ENCODE measurements at places on chromosomes 3 and 15.

DNA sequence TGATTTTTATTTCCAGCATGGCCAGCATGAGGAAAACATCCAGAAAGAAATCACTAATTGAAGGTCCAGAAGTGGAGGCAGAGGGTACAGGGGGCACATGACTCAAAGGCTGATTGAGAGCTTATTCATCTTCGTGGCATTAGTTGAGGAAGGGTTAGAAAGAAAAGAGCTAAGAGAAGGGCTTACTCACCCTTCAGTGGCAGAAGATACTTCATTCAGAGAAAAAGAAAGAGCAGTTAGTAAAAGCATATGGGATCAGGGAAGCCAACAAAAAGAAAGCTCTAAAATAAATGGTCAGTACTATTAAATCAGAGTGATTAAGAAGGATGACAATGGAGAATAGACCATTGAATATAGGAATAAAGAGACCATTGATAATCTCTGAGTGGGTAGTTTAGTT lies 25.2 kb downstream of the GAP43 start:
- DNase-seq: no peak

DNA sequence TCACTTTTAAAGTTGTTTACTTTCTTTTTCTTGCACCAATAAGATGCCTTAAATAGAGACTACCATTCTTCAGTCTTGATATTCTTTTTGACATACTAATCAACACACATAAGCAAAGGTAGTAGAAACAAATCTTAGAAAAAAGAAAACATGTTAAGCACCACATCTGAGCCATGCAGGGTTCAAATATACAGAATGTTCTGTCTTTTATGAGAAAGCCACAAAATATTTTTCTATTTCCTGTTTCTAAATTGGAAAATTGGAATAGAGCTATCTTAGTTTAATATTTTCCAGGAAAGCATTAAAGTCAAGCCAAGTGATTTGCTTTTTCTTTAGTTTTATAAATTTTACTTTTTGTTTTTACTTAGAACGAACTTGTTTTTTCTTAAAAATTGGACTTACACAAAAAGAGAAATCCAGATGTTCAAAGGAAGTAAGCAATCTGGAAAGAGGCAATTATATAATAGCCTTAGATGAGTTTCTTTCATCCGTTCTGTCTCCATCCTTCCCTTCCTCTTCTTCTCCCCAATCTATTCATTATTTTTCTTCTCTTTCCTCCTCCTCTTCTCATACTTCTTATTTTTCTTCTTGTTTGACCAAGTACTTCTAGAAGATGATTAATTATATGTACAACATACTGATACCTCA lies 731.7 kb downstream of the SQOR start:
- no peak for DNase-seq

DNA sequence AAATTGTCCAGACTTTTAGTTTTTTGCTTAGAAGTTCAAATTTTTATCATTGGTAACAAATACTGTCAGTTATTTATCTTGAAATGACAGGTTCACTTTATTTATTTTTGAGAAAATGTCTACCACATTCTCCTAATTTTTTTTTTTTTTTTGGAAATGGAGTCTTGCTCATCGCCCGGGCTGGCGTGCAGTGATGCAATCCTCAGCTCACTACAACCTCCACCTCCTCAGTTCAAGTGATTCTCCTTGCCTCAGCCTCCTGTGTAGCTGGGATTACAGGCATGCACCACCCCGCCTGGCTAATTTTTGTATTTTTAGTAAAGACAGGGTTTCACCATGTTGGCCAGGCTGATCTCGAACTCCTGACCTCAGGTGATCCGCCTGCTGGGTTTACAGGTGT lies 16.1 kb upstream of the EBLN2 start:
- DNase-seq: no peak

- DNase-seq: no peak
Measured at GRCh38 chr3:51385621-51386091, 565 bp downstream of the MANF start.

DNA sequence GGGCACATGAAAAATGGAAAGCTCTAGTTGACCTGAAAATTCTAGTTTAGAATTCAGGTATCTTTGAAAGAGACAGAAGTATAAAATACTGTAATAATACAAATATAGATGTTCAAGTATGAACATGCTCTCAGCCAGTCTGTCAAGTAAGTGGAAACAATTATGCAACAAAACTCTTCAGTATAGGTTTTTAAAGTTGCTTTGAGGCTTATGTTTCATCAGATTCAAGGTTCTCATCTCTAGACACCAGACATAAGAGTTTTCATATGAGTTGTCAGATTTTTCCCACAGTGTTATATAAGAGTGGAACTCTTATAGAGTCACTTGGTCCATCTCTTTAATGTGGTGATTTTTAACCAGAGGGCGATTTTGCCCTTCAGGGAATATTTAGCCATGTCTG lies 22.0 kb downstream of the CMSS1 start:
- DNase-seq: no peak

GRCh38 chr3:188706599-188706998 lies 465.2 kb upstream of the TPRG1 start:
- no peak for DNase-seq

GRCh38 chr3:67468511-67468910 lies 185.9 kb downstream of the SUCLG2 start:
- DNase-seq: no peak

DNA sequence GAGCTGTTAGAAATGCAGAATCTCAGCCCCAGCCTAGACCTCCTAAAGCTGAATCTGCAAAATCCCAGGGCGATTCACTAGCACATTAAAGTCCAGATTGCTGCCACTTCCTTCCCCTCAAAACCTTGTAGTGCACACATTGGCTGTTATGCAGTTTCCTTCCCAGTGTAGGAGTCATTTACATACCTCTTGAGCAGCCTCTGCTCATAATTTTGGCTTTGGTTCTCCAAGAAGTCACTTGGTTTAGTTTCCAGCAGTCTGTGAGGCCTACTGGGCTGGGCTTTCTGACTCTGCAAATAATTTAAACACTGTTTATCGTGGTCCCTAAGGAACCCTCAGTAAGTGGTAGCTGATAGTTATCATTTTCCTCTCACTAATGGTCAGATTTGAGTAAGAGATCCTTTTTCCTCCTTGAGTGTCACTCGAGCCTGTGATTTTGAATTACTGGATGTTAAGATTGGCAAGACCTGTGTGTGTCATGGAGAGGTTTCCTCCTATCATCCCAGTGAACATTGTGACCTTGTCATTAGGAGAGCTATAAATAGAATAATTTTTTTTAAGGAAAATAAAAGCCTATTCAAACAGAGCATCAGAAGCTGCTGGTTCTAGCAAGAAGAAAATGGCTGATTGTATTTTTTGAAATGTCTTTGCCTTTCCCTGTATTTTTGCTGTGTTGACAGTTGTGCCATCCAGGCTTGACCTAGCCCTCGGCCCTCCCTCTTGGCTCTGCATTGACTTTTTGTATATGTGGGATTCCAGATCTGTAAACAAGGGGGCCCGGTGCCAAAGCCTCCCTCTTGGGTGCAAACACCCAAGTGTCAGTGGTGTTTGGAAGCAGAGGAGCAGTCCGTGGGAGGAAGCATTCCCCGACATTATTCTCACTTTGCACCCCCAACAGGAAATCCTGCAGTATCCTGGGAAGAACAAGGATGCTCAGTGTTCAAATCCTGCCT lies 134.8 kb upstream of the ANKRD28 start:
- no peak for DNase-seq

DNA sequence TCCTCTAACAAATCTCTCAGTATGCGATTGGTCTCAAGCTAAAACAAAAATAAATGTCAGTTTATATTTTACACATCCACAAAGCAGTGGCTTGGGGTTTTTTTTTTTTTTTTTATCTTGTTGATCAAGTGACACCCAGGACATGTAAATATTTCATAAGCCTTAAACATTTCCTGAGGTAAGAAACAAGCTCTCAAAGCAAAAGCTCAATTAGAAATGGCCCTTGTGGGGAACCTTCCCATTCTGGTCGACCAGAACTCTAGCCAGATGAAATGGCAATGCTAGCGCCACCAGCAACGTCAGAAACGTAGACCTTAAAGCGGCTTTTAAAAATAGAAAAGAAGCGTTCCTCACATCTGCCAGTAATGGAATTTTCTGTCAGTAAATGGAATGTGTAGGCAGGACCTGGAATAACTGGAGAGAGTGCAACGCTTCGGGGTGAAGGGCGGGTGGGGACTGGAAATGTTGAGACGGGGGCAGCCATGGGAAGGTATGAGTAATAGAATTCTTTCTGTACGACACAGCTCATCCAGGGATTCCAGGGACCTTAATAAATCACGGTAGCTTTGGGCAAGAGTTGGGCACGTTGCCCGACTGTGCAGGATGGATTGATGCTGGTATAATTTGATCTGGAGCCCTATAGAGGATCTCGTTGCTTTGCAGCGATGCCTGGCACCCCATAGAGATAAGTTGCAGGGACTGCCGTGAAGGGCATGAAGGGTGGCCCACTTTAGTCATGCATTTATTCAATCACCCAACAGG lies 44.4 kb downstream of the BTD start:
- DNase-seq: no peak

DNA sequence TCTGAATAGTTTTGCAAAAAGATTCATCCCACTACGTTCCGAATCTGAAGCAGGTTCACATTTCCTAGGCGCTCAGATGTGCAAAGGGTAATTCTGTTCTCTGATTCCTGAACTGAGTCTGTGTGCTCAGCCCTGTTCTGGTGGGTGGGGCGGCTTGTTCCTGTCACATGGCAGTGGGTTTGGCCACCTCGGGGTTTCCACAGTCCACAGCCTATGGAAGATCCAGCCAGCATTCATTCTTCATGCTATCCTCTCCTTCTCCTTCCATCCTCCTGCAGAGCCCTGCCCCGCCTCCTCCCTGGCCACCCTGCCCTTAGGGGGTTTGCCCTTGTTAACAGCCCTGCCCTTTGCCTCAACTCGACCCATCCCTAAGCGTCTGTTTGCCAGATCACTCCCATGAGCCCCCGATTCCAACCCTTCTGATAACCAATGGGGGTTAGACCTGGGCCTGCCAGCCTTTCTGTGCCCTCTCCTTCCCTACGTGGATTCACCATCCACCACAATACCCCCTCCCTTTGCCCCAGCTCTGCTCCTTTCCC lies 31.0 kb downstream of the PRR20G start:
- DNase-seq: no peak

DNA sequence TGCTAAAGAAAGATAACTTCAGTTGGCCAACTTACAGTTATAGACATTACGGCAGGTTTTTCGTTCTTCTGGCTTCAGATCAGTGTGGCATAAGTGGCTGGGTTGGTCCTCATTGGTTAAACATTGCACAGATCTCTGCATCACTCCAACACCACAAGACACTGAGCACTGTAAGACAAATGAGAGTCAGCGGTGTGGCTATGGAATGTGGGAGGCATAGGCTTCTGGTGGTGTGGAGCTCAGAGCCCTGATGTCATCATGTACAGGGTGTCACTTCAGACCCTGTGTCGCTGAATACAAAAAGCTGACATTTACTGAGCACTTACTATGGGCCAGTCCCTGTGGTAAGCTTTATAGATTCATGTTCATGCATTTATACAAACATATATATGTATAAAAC lies 146.0 kb downstream of the ADAMTS9 start:
- DNase-seq: no peak

DNA sequence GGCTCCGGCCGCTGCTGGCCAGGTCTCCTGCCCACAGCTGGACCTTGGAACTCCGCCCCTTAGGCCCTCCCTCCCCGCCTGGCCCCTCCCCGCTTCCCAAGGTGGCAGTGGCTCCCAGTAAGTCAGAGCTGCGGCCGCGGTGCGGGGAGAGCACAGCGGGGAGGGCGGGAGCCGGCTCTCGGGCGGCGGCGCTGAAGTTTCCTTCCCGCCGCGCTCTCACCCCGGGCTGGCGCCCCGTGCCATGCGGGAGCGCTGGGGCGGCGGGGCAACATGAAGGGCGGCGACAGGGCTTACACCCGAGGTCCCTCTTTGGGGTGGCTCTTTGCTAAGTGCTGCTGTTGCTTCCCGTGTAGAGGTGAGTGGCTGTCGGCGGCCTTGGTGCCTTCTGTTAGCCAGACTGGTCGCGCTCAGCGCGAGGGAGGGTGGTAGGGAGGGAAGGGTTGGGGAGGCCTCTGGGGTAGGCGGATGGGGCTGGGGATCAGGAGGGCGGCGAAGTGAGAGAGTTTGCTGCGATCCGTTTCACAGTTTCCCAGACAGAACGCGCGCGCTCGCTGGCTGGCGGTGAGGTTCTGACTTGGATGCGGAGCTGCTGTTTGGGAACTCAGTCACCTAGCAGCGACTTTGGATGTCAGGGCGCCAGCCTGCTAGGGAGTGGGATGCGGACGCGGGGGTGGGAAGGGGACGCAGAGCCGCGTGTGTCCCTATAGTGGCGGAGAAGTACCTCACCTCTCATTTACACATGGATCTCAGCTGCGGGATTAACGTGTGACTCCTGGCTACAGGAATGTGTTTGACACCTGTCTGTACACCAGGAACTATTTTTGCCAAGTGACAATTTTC lies 145.5 kb upstream of the UMPS start:
- no peak for DNase-seq

DNA sequence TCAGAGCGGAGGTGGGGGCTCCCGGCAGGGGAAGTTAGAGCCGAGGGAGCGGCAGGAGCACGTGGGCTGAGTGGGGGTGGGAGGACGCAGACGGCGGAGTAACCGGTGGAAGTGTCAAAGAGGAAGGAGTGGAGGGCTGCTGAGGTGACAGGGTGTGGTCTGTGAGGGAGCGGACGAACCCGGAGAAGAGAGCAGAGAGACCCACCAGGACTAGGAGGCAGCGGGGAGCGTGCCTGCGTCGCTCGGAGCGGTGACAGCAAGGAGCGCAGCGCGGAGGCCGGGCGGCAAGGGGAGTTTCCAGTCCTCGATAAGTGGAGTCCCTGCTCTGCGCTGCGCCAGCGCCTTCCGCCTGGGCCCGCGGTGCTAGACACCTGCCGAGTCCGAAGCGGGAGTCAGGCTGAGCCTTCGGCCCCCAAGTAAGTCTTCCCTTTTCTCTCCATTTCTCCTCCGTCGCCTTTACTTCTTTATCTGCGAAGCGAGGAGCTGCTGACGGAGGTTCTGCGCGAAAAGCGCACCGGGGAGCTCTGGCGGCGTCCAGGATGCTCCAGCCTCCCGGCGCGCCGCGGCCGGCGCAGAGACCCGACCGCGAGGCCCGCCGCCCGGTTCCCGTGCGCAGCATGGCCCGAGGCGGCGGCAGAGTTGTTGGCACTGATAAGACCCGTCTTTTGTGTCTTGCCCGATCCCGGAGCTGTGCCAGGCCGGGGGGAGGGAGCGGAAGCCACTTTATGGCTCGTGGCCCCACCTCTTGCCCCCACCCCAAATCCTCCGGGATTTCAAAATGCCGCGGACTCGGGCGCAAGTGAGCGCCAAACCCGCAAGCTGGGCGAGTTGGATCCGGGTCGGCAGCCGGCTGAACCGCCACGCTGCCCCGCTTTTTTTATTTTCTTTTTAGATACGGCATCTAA lies 533.0 kb upstream of the SEMA6D start:
- no peak for DNase-seq

DNA sequence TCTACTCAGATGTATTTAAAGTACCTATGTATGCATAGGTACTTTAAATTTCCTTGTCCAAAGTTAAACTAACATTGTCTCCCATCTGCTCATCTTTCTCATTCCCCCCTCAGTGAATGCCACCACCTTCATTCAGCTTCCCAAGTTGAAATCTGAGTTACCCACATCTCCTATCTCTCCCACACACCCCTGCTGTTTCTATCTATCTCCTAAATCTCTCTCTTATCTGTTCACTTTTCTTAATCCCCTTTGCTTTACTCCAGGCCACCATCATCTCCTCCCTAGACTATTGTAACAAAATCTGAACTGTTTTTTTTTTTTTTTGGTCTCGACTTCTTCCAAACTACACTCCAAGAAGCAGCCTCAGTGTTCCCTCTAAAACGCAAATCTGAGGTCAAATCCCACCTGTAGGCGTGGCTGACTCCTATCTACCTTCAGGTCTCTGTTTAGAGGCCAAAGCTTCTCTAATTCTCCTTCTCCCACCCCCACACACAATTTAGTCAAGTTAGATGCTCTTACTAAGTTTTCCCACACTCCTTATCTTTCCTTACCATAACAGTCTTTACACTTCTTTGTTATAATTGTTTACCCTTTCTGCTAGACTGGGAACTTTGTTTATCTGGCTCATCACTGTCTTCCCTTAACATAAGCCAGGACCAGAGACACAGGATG lies 3.5 kb upstream of the NEO1 start:
- DNase-seq: no peak

Data from effector memory CD4-positive, alpha-beta T cell (primary cell).